ENCODE measurements at places on chromosomes 4 and X.

GRCh38 chrX:129360175-129360574, 163.1 kb downstream of the SMARCA1 start:
- DNase-seq, result peak; percentile 6

GRCh38 chrX:15224747-15225146, 45.1 kb downstream of the ASB9 start:
- no peak for DNase-seq

DNA sequence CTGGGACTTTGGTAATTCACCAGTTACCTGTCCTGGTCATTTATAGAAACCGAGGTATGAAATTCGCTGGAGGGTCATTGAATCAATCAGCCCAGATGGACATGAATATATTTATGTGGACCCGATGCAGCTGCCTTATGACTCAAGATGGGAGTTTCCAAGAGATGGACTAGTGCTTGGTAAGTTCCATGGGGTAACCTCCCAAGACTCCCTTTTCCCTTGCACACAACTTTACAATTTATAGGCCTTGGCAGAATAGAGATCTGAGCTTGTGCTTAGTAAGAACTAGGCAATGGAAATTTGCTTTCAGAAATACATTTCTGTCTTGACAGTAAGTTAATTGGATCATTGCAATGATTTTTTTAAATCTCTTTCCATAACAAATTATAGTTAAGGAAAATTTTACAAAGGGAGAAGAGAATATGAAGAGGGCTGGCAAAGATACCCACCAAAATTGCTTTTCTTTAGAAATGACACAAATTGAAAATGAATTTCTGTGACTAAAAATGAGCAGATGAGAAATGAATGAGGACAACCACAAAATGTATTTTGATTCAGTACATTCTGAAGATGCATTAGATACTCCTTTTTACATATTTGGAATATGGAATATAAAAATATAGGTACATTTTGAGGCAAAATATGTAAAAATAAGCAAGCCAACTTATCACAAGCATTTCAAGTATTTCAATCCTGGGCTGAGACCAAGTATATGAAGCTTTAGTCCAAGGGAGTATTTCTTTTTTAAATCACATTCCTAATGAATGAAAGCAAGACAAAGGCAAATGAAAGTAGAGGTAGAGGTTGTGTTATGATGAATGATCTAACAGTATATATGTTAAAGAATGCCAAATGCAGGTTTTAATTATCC, 45.9 kb downstream of the PDGFRA start:
- DNase-seq, result no peak

GRCh38 chr4:176579226-176579625, 213.5 kb downstream of the VEGFC start:
- DNase-seq, result no peak

GRCh38 chr4:112523764-112524505, 8.0 kb upstream of the NEUROG2 start:
- DNase-seq, result peak; percentile 74

DNA sequence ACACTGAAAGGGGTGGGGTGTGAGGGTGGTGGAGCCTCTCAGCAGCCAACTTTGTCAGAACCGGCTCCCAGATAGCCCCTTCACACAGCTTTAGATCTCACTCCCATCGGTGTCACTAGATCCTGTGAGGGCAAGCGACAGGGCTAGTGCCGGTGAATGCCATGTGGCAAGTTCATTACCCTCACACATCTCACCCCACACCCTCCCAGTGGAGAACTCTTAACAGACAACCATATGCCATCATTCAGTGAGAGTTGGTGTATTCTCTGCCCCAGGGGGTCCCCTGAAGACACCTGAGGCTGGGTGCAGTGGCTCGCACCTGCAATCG, 15.3 kb downstream of the SEPTIN6 start:
- DNase-seq, result no peak

GRCh38 chr4:67122029-67122428, 423.3 kb downstream of the CENPC start:
- no peak for DNase-seq

GRCh38 chr4:121146530-121146929, 17.6 kb downstream of the TNIP3 start:
- no peak for DNase-seq

- DNase-seq, result no peak
These were observed 62.2 kb downstream of the DTHD1 start for GRCh38 chr4:36343501-36344175.

- no peak for DNase-seq
These were observed 322.7 kb upstream of the HAND2 start for GRCh38 chr4:173852775-173853174.

GRCh38 chr4:22407361-22407760, 108.5 kb downstream of the ADGRA3 start:
- DNase-seq, result no peak

GRCh38 chr4:110869862-110870572, 247.1 kb upstream of the PITX2 start:
- no peak for DNase-seq

- DNase-seq, result peak; percentile 41
These were observed 57.2 kb upstream of the BEX4 start for GRCh38 chrX:103157496-103158316.

DNA sequence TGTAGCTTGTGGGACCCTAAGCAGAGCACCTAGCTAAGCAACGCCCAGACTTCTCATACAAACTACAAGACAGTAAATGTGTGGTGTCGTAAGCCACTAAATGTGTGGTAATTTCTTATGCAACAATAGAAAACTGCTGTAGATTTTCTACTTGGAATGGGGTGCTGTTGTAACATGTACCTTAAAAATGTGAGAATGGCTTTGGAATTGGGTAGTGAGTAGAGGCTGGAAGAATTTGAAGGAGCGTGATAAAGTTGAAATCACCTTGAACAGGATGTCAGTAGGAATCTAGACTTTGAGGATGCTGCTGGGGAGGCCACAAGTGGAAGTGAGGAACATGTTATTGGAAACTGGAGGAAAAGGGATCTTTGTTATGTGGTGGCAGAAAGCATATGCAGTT, 43.2 kb upstream of the FUNDC1 start:
- no peak for DNase-seq

DNA sequence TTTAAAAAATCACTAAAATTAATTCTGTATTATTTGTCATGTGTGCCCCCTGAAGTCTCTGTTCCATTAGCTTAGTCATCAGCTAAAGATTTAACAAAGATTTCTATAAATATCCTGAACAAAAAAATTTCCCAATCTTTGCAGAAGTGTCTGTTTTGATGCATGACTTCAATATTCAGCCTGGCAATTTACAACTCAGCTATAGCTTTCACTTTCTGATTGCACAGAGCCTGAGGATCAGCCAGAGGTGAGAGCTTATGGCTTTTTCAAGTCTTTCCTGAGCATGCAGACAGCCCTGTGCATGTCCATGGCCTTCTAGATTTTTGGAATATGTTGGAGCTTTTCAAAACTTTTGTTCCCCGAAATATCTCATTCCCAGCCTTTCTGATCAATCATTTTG, 420.1 kb downstream of the ZNF674 start:
- DNase-seq, result no peak

DNA sequence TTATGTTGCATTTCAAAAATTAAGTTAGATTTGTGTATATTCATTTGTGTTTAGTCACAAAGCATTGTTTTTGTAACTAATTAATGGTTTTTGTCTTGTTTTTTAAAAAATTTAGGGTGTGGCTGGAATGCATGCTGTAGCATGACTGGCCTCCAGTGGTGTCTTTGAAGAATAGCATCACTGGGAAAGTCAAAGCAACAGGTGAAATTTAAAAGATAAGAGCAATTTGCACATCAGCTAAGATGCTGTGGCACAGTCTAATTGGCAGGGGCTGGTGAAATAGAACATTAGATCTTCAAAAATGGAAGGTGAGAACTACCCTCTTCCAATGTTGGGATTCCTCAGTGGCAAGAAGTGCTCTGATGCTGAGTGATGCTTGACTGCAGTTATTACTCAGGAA, 45.3 kb downstream of the ANK2 start:
- peak; percentile 43 for DNase-seq
